Transverse colon (tissue), 4 donors: ENCODE measurements at places on chromosomes 16 and 17. TPM values are rescaled to one million over a fixed set of nuclear protein-coding genes. Genes with fewer than 3 reads are reported as not detected.

DNA sequence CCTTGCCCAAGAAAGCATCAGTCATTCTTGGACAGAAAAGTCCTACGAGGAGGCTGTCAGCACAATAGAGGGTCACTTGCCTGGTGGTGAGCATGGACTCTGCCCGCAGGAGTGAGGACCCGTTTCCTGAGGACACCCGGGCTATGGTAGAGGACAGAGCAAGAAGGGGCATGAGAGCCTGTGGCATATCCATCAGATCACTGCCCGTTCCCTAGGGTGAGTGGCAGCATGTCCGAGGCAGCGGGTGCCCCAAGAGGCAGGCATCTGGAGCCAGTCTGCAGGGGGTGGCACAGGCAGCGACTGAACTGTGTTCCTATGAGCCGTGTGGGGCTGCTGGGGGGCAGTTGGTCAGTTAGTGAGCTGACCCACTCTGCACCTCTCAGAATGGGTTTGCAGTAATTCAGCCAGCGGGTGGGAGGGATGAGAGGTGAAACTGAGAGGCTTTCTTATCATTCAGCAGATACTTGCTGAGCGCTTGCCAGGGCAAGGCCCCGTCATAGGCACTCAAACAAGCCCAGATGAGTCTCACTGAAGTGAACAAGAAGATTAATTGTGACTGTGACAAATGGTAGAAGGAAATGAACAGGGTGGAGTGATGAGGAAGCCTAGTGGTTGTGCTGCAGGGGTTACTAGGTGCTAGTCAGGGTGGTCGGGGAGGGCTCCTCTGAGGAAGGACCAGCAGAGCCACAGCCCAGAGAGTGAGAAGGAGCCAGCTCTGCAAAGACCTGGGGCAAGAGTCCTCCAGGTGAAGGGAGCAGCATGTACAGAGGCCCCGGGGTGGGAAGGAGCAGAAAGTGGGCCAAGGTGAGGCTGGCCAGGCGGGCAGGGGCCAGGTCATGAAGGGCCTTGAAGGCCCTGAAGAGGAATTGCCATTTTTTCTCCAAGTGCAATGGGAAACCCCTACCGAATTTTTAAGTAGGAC is 87.9 kb downstream of the CLEC16A start:
- no peak for DNase-seq

DNA sequence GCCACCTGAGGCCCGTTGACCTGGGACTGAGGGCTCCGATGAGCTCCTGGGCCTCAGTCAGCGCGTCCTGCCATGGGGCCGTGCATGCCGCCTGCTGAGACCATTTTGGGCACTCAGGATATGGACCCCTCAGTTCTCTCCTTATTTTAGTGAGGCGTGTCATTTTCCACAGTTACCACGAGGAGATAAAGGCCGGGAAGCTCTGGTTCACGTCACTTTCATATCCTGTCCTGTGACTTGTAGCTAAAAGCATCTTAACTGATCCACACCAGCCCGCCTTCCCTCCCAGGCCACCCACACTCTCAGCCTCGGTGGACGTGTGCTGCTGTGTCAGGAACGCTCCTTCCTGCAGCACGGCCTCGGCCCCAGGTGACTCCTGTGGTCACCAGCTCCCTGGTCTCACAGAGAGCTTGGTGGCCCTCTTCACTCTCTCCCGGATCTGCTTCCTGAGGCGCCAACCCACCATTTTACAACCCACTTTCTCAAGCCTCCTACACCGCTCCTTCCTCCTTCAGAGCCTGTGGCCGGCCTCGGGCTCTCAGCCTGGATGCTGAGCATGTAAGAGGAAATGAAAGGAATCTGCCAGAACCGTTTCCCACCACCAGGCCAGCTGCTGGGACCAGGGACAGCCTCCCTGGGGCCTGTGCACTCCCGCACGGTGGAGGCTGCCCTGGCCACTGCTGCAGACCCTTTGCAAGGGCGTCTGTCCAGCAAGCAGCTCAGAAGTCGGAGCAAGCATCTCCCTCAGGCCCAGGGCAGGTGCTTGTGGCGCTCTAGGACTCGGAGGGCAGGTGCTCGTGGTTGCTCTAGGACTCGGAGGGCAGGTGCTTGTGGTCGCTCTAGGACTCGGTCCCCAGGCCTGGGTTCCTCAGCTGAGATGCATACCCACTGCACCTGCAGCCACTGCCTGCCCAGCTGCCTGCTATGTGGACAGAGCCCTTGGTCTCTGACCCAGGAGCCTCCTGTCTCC is 23.9 kb upstream of the FASN start:
- no peak for DNase-seq

- DNase-seq: no peak
Observed at GRCh38 chr17:70318051-70318450, 148.7 kb downstream of the KCNJ2 start.

The SPHK1 gene
- total RNA-seq: not detected
